SK-N-SH (cell line): ENCODE measurements at places on chromosomes 2 and 18.
A peak's percentile ranks its signal among the peaks of the same experiment; 100 is the strongest.

DNA sequence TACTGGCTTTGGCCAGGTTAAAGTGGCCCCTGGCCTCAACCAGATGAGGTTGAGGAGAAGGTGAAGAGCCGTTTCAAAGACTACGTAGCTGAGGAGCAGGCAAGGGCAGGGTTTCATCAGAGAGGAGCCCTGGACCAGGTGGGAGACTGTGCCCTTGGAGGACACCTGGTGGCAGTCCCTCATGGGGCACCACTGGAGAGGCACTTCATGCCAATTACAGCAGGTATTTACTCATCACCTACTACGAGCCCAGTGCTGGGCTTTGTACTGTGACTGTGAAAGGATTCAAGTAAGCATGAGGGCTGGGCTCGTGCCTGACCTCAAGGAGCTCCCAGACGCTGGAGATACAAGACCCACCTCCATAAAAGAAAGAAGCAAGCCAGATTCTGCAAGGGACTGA is 37.6 kb downstream of the SMAD7 start:
- H3K27me3 ChIP-seq = no peaks in the 10 kb centered on the region
- peaks cover 12% of the 10 kb centered on the region; the same call in 1 of the 2 replicates for H3K4me1 ChIP-seq
- H3K4me3 ChIP-seq = no peak overlapping the region

DNA sequence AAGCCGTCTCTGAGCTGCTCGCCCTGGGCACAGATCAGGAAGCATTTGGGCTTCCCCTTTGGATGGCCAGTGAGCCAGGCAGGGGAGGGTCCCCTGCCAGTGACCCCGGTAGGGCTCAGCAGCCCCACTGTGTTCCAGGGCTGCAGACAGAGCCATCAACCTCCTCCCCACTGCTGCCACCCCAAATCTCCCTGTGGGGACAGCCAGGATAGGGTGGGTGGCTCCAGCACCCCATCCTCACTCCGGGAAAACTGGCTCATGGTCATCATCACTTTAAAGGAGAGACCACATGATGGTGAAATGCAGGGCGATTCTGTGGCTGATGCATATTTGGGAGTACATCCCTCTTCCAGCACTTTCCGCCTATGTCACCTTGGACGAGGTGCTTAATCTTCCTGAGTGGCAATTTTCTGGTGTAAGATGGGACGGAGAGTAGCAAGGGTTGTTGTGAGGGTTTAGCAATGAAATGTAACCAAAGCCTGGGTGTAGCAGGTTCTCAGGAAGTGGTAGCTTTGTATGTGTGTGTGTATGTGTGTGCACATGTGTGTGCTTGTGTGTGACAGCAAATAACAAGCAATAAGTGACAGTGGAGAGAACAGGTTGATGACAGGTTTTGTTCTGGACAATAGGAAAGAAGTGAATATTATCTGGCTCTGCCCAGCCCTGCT is 61.8 kb downstream of the ACAA2 start:
- DNase-seq = no peak
- no peak overlapping the region for H3K4me3 ChIP-seq
- no peak overlapping the region for H3K27ac ChIP-seq
- no peaks in the 10 kb centered on the region for H3K4me1 ChIP-seq

GRCh38 chr2:27911458-27912210 is 21.1 kb downstream of the BABAM2 start:
- no peaks in the 10 kb centered on the region for H3K36me3 ChIP-seq
- no peak overlapping the region for H3K27ac ChIP-seq
- no peak for DNase-seq
- H3K4me3 ChIP-seq = no peak overlapping the region
- peaks cover 4% of the 10 kb centered on the region; the same call in 1 of the 2 replicates for H3K4me1 ChIP-seq

DNA sequence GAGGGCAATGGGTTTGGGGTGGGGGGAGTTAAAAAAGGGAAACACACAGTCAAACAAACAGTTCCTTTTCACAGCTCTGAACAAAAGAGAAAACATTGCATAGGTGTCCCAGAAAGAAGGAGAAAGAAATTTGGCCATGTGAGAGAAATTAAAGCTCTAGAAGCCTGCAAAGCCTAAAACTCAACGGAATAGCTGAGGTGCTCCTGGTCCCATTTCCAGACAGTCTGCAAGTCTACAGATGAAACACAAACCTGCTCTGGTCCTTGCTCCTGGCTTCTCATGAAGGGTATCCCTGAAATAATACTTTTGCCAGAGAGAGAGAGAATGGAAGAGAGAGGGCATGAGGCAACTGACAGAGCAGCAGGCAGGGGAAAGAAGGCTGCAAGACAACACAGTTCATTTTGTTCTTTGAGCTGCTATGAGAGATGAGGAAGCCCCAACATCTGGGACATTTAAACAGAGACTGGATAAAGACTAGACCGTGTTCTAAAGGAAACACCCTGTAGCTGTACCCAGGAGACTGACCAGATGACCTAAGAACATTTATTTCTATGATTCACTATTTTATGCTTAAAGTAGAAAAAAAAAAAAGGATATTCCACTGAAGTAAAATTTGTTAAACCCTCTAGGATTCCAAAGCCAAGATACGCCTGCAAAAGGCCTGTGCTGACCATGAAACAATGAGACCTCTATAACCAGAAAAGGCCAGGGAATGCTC is 57.3 kb upstream of the CYP26B1 start:
- H3K4me3 ChIP-seq = no peak overlapping the region
- no peaks in the 10 kb centered on the region for H3K27me3 ChIP-seq
- H3K27ac ChIP-seq = peak overlapping the region; percentile 68; the same call in 1 of the 2 replicates
- no peaks in the 10 kb centered on the region for H3K36me3 ChIP-seq

DNA sequence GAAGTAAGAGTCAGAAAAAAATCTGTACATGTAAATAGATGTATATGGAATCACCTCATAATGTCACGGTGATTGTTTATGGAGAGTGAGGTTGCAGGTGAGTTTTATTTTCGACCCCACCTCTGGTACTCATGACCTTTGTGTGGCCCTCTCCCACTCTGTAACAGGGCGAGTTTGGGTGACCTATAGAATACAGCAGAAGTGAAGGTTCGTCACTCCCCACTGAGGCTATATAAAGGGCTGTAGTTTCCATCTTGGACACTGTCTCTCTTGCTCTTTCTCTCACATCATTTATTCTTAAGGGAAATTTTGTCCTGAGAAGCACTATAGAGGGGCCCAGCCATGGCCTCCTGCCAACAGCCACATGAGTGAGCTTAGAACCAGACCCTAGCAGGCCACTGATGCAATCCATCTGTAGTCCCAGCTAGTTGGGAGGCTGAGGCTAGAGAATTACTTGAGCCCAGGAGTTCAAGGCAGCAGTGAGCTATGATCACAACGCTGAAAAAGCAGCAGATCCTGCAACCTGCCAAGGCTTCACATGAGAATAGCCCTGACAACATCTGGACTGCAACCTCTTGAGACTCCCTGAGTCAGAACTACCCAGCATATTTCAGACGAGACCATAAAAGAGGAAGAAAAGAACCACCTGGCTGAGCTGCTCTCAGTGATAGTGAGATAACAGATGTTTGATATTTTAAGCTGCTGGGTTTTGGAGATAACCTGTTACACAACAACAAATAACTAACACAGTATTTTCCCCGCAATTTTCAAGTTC is 74.3 kb upstream of the SLC1A4 start:
- H3K27me3 ChIP-seq = no peaks in the 10 kb centered on the region
- DNase-seq = no peak
- no peak overlapping the region for H3K27ac ChIP-seq
- H3K36me3 ChIP-seq = no peaks in the 10 kb centered on the region
- H3K4me3 ChIP-seq = no peak overlapping the region
- no peaks in the 10 kb centered on the region for H3K4me1 ChIP-seq

GRCh38 chr18:9475643-9476591 is 604 bp downstream of the RALBP1 start:
- H3K4me1 ChIP-seq = peaks cover 7% of the 10 kb centered on the region
- H3K27me3 ChIP-seq = no peaks in the 10 kb centered on the region
- DNase-seq = peak; percentile 32
- H3K27ac ChIP-seq = peak overlapping the region; percentile 80
- peak overlapping the region; percentile 87 for H3K4me3 ChIP-seq
